Esophagus mucosa (tissue), 1 donor: ENCODE measurements at places on chromosomes 13 and 19. TPM values are rescaled to one million over a fixed set of nuclear protein-coding genes. Genes with fewer than 3 reads are reported as not detected.

GRCh38 chr19:29277102-29277501 lies 64.2 kb upstream of the UQCRFS1 start:
- no peak for ATAC-seq

DNA sequence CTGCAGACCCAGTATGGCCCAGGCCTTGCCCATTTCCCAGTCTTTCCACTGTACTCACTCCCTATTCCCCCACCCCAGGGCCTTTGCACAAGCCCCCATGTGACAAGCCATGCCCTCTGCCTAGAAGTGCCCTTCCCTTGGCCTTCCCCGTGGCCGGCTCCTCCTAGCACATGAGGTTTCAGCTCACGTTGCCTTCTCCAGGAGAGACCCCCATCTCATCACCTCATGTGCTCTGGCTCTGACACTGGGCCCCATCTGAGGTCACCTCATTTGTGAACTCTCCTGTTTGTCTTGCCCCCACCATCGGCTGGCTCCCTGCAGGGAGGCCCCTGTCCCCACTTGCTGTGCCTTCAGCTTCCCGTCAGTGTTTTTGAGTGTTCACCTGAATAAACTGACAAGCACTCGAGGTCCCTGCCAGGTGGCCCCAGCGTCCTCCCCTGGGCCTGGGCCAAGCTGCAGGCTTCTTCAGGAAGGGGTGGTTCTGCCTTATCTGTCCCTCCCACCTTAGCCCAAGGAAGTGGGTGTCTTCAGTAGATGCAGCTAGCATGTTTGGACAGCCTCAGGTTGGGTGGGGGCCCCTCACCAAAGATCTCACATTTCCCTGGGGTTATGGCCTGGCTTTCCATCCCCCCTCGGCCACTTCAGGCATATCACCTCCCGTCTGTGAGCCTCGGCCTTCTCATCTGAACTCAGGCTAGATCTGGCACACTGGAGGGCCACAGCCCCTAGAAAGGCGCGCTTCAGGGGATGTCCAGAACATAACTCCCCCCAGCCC lies 3.8 kb upstream of the SLC25A42 start:
- ATAC-seq = no peak

- ATAC-seq = no peak
Observed at GRCh38 chr13:34144142-34144541, 326.2 kb downstream of the RFC3 start.

DNA sequence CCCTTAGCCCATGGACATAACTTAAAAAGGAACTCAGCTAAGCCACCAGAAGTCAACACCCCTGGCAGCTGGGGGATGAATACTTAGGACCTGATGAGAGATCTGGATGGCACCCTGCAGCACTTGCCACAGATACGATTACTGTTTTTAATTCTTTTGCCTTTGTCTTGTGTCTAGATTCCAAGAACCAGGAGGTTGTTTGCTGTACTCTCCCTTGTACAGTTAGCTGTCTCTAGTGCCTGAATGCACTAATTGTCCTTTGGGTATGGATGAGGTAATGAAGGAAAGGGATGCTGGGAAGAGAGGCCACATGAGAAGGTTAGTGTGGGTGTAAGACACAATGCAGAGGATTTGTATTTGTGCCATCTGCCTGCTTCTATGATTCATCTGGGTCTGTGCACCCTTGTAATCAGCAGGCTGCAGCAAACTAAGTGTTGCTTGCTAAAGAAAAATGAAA lies 385.8 kb downstream of the KCNRG start:
- peak; percentile 64 for ATAC-seq

- no peak for ATAC-seq
Observed at GRCh38 chr13:25489238-25489637, 117.5 kb downstream of the ATP8A2 start.

DNA sequence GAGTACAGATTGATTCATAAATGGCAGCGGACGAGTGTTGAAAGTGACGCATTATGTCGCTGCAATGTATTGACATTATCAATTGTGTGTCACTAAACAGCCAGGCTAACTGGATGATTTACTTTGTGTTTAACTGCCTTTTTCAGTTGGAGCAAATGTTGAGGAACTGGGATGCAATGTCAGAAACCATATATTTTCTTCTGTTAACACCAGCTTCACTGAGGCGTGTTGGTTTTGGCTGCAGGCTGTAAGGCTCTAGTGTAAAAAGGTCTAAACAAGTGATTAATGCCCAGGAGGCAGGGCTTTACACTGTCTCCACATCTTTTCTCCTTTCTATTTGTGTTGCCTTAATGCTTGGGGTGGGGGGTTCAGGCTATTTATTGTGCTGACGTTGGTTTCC lies 80.1 kb downstream of the GGACT start:
- ATAC-seq = no peak

- ATAC-seq = peak; percentile 22
Observed at GRCh38 chr13:42174344-42175162, 97.4 kb upstream of the AKAP11 start.

GRCh38 chr19:18513868-18514267 lies 8.0 kb downstream of the ELL start:
- no peak for ATAC-seq

- no peak for ATAC-seq
Observed at GRCh38 chr13:97322740-97323342, 100.7 kb downstream of the MBNL2 start.

GRCh38 chr13:50366488-50367174 lies 351.4 kb downstream of the KCNRG start:
- no peak for ATAC-seq

Gene ZNF575
- 0.72 TPM for total RNA-seq

Gene CYP4F11
- 2.7 TPM for total RNA-seq

GRCh38 chr13:93876236-93876635 lies 603.2 kb downstream of the DCT start:
- no peak for ATAC-seq

DNA sequence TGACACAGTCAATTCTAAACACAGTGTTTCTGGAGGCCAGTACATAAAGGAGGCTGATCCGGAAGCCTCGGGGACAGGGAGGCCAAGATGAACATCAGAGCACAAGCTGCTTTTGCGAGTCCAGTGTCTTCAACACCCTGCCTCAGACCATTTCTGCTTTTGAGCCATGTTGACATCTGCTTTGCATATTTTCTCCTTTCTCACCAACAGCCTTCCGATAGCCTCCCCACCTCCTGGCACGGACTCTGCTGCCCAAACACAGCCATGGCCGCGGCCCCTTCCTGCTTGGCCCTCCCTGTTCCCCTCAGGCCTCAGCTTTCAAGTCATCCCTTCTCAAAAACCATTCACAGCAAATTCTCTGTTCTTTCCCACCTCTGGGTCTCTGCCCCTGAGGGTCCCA lies 3.6 kb downstream of the LRRC25 start:
- ATAC-seq = no peak

- ATAC-seq = peak; percentile 83
Observed at GRCh38 chr19:38869836-38870607, 8.1 kb downstream of the RINL start.

Gene PDE4A
- 0.92 TPM for total RNA-seq

DNA sequence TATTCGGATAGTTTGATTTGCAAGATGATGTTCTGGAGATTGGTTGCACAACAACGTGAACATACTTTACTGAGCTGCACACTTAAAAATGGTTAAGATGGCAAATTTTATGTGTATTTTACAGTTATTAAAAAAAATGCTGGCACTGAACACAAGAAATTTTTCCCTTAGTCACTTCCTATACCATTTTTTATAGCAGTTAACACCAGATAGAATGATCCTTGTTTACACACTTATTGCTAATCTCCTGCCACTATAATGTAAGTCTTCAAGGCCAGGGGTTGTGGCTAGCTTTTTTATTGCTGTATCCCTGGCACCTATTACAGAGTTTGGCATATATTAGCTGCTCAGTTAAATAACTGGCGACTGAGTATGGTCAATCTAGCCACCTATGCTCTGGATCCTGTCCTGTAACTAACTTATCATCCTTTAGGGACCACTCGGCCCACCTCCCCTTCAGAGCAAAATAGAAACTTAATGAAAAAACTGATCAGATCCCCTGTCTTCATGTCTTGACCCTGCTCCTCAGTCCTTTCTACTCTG lies 2.0 kb upstream of the EBPL start:
- no peak for ATAC-seq

GRCh38 chr19:45385392-45386221 lies 15.2 kb upstream of the ERCC2 start:
- ATAC-seq = peak; percentile 41

DNA sequence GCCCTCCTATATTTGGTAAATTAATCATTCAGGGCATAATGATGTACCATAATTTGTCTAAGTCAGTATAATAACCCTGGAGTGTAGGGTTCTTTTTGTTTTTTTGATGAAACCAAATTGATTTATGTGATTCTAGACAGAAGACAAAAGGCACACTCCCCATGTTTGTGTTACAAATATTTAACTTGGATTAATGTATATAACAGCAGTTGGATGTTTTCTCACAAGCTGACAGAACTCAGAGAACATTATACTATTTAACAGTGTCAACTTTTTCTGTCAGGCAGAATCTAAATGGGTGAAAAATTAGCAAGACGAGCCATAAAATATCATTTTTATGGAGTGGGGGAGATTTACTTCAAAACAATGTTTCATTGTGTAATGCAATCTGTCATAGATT lies 15.2 kb downstream of the CBY2 start:
- no peak for ATAC-seq

DNA sequence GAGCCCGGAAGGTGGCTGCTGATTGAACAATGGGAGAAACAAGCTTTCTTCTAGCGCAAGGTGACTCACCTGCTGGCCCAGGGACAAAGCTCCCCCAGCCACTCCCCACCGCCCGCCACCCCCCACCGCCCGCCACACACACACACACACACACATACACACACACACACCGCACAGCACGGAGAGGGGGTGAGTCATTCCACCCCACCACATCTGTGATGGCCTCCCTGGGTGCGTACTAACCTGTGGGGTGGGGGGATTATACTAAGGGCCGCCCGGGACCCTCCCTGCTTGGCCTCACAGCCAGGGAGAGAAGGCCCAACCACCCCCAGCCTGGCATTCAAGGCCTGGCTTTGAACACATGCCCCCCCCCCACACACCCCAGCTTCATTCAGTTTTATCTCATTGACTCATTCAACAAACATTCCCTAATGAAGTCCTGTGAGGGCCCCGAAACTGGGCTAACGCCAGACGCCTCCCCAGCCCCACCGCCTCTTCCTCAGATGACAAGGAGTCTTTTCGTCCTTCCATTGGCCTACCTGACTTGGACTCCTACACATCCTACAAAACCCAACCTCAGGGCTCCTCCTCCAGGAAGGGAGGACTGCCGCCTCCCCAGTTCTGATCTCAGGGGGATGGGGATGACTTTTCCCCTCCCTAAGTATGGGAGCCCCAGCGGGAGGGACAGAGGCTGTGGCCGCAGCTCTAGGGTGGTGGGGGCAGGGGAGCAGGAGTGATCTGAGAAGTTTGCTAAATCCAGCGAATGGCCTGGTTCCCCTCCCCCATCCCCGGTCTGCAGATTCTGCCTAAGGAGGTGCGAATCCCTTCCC lies 5.8 kb upstream of the ONECUT3 start:
- ATAC-seq = peak; percentile 79

GRCh38 chr19:23294141-23294540 lies 43.9 kb upstream of the ZNF724 start:
- ATAC-seq = no peak

GRCh38 chr13:80572308-80572922 lies 231.5 kb upstream of the SPRY2 start:
- no peak for ATAC-seq

DNA sequence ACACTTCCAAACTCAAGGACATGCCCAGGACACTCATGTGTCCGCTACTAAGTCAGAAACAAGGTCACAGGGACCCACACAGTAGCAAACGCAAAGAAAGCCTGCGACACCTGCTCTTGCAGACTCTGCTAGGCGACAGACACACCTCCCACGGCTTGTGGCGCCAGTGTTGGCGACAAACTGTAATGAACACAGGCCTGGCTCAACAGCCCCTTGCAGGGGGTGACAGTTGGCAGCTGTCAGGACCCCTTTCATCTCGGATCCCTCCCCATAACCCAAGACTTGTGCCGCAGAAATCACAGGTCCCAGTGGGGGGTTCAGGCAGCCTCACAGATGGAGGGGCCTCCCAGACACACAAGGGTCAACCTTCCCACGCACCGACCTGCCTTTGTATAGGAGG lies 364 bp downstream of the CKM start:
- no peak for ATAC-seq

DNA sequence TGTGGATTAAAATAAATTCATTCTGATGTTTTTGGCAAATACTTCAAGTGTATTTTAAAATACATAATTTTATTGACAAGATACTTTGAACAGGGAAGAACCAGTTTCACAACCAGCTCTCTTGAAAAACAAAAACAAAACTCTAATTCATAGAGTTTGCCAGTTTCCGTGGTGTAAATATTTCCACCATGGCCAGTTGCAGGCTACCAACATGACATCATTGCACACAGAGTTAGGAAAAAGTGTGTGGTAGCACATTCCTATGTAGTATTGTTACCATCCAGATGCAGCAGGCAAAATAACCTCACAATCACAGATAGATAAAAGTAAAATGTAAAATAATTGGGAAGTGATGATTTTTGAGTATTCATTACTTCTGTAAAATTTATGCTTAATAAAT lies 7.7 kb upstream of the RNF113B start:
- no peak for ATAC-seq

DNA sequence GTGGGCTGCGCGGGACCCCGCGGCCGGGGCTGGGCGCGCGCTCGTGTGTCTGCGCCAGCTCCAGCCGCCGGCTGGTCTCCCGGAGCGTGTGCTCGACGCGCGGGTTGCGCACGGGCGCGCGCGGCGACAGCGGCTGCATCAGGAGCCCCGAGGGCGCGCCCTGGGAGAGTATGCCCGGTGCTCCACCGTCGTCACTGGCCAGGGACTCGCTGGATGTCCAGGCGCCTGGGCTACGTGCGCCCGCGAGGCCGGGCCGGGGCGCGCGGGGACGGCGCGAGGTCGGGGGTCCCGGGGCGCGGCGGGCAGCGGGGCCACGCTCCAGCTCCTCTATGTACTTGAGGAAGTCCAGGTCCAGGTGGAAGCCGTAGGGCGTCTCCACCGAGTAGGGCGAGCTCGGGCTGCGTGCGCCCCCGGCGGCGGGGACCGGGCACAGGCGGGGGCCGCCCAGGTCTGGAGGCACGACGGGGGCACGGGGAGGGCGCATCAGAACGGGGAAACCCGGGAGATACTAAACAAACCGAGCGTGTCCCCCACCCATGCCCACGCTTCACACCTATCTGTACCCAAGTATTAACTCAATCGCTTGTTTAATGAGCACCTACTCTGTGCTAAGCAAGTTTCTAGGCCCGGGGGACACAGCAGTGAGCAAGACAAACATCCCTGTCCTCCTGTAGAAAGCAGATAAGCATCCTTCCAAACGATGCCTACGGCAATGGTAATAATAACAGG lies 7.6 kb downstream of the KANK3 start:
- peak; percentile 45 for ATAC-seq

GRCh38 chr13:50588491-50589130 lies 254.9 kb downstream of the DLEU7 start:
- no peak for ATAC-seq

Gene TMEM59L
- total RNA-seq = 0.28 TPM

DNA sequence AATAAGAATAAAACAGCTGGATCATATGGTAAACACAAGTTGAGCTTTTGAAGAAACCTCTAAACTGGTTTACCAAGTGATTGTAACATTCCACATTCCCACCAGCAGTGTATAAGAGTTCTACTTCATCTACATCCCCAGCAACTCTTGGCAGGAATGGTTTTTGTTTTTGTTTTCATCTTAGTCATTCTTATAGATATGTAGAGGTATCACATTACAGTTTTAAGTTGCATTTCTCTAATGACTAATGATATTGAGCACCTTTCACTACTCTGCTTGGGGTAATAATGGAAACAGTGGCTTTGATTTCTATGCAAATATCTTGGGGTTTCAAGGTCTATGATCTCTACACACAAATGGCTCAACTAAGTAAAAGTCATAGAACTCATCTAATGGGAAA lies 614.5 kb downstream of the TBC1D4 start:
- no peak for ATAC-seq

Gene REEP6
- 8.5 TPM for total RNA-seq
